ENCODE measurements at places on chromosomes 13 and 19.

DNA sequence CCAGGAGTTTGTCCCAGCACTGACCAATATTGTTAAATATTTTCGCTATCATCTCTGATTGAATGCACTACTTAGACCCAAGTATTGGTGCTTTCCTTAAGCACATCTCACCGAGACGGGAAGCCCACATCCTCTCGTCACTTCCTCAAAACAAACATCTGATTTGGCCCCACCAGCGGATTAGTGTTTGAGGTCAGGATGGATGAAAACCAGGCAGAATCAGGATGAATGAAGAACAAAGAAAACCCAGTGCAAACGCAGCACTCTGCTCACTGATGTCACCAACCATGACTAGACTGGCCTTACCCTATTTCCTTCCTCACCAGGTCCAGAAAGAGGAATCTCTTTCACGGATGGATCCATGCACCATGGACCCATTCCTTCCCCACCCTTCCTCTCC lies 6.0 kb downstream of the PLAUR start:
- DNase-seq: no peak

DNA sequence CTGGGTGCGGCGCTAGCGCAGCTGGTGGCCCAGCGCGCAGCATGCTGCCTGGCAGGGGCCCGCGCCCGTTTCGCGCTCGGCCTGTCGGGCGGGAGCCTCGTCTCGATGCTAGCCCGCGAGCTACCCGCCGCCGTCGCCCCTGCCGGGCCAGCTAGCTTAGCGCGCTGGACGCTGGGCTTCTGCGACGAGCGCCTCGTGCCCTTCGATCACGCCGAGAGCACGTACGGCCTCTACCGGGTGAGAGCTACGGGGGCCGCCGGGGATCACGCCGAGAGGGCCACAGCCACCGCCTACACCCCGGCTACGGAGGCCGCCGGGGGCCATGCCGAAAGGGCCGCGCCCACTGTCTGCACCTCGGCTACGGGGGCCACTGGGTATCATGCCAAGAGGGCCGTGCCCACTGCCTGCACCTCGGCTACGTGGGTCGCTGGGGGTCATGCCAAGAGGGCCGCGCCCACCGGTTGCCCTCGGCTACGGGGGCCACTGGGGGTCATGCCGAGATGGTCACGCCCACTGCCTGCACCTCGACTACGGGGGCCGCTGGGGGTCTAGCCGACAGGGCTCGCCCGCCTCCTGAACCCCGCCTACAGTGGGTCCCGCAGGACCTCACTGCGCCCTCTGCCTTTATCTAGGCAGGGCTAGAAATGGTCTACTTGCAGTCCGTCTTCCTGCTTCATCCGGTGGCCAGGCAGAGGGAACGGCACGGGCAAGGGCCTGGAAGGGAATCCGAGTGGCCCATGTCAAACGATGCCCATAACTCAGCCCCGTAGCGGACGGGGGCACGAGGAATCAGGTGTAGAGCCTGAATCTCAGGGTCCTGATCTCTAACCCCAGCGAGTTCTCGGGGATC lies 500 bp downstream of the PGLS start:
- peak; percentile 91 for DNase-seq

GRCh38 chr19:40255619-40256166 lies 29.2 kb upstream of the CCNP start:
- no peak for DNase-seq

GRCh38 chr13:50457415-50458393 lies 385.8 kb downstream of the DLEU7 start:
- no peak for DNase-seq

GRCh38 chr19:10797541-10798256 lies 38.3 kb downstream of the TMED1 start:
- DNase-seq: no peak
